ENCODE measurements at places on chromosomes 7 and 10.
A peak's percentile ranks its signal among the peaks of the same experiment; 100 is the strongest.

DNA sequence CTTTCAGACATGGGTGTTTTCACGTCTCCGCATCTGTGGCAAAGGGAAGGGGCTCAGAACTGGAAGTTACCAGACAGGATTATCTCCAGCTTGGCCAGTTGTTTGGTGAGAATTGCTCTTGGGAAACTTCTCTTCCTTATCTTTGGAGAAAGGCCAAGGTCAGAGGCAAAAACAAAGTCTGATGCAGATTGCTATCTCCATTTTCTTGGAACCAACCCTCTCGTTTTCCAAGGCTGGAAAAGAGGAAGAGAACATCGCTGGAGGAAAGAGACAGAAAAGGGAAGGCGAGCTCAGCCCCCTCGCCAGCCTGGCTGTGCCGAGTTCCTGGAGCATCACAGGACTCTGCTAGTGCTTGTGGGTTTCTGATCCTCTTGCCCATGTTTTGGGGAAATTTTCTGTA is 396.8 kb upstream of the SHH start:
- no peak for DNase-seq

- DNase-seq = no peak
Measured at GRCh38 chr7:16260236-16260728, 161.1 kb downstream of the CRPPA start.

- no peak for DNase-seq
Measured at GRCh38 chr10:35442028-35442427, 105.7 kb downstream of the CCNY start.

DNA sequence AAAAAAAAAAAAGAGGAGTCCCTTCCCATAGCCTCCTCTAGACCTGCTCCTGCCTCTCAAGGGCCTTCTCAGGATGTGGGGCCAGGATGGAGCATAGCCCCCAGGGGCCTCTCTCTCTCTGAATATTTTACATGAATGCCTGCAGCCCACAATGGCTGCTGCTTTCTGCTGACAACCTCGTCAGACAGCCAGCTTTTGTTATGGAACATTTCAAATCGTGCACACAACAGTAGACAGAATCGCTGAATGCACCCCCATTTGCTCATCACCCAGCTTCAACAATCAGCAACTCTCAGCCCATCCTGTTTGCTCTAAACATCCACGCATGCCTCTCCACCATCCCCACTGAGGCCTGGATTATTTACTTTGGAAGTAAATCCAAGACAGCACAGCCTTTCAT is 5.4 kb downstream of the PLAC9 start:
- no peak for DNase-seq

- no peak for DNase-seq
Measured at GRCh38 chr10:122158362-122158761, 112.7 kb upstream of the BTBD16 start.

- no peak for DNase-seq
Measured at GRCh38 chr10:11074536-11075267, 57.0 kb downstream of the CELF2 start.

DNA sequence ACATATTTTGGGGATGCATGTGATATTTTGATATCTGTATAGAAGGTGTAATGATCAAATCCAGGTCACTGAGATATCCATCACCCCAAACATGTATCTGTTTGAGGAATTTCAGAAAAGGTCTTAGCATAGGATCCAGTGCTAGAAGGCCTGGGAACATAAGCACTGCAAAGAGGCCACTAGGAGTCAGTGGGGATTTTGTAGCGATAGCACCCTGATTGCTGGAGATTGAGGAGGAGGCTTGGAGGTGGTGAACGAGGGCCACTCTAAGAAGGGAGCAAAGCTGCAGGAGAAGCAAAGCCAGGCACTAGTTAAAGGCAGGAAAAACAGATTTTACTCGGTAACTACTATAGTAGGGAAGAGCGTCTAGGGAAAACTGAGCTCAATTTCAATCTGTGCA is 324.0 kb downstream of the LHFPL3 start:
- no peak for DNase-seq

GRCh38 chr7:70759674-70760073 is 372.3 kb upstream of the GALNT17 start:
- DNase-seq = peak; percentile 52

GRCh38 chr7:121486590-121486989 is 90.5 kb upstream of the FAM3C start:
- DNase-seq = no peak

GRCh38 chr7:7131273-7131672 is 51.1 kb upstream of the C1GALT1 start:
- no peak for DNase-seq

DNA sequence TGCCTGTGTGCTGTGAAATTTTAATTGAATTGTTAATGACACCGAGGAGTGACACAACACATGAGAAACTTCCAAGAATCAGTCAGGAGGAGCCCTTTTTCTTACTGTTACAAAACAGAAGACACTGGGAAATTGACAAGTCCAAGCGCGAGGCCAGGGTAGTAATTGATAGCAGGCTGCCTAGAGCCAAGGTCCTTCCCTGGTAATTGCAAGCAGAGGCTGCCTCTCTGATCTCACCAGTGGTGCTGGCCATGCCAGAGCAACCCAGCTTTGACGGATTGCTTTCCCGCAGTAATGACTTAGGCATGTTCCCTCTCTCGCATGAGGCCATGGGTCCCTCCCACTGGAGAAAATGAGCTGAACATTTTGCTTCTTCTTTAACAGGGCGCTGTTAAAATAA is 111.5 kb downstream of the LRMDA start:
- peak; percentile 42 for DNase-seq

DNA sequence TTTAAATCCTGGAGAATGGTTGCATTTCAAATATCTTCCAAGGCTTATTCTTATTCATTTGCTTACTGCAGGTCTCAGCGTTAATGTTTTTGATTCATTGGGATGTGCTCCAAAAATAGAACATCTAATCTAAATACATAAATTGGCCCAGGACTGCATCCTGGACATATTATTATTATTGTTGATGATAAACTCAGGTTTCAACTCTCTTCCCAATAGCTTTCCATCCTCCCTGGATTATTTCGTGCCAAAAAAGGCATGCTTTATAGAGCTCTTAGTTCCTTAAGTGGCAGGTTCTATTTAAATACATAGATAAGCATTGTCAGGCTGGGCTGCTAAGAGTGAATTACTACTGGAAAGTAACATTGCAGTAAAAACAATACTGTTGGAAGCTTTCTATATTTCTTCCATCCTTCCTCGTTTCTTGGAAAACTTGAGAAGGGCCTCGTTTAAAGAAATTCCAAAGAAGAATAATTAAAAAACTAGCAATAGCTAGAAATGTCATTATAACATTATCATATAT is 14.7 kb upstream of the PRKAR2B start:
- DNase-seq = no peak

GRCh38 chr7:112930787-112931186 is 140.6 kb upstream of the TMEM168 start:
- no peak for DNase-seq

DNA sequence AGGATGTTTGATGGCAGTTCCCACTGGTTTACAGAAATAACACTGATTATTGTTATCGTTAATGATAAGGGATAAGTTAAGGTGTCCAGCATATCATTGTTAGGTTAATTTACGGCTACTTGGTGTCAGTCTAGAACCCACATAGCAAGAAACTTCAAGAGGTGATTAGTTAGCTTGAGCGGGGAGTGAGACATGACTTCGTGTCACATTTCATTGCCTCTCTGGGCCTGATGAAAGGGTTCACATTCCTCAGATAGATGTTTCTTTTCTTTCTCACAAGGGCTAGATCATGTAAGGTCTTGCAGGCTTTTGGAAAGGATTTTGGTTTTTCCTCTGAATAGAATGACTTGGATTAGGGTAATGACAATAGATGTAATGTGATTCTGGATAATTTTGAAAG is 26.7 kb downstream of the WAC start:
- DNase-seq = no peak

- DNase-seq = no peak
Measured at GRCh38 chr7:152424348-152425108, 11.3 kb downstream of the KMT2C start.
